ENCODE measurements at places on chromosomes 7 and 10.

GRCh38 chr7:2501947-2502646 lies 17.5 kb upstream of the LFNG start:
- H3K36me3 ChIP-seq = no peaks in the 10 kb centered on the region
- H3K4me3 ChIP-seq = no peak overlapping the region
- no peaks in the 10 kb centered on the region for H3K4me1 ChIP-seq
- no peak overlapping the region for H3K27ac ChIP-seq

GRCh38 chr10:22321156-22321923 lies 441 bp downstream of the BMI1 start:
- H3K27ac ChIP-seq = peak overlapping the region; percentile 35
- H3K4me3 ChIP-seq = peak overlapping the region; percentile 93
- peaks cover 33% of the 10 kb centered on the region for H3K27me3 ChIP-seq
- H3K4me1 ChIP-seq = peaks cover 21% of the 10 kb centered on the region
- DNase-seq = no peak
- H3K36me3 ChIP-seq = peaks cover 2% of the 10 kb centered on the region

DNA sequence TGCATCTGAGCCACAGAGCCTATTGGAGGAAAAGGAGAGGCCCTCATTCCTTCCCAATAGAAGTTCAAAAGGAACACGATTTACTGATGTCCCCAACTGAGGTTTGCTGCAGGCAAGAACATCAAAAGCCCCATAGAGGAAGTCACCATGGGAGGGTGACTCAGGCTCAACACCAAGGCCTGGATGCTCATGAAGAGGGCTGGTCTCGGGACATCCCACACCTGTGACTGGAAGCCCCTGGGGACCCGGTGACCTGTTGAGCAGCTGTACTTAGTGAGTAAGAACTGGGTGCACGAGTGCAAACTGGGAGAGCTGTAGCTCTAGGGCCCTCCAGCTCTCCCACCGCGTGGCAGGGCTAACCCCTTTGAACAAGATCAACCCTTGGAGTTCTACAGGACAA lies 38.0 kb downstream of the CYTH3 start:
- no peak overlapping the region for H3K27ac ChIP-seq
- H3K4me1 ChIP-seq = no peaks in the 10 kb centered on the region
- DNase-seq = no peak
- H3K4me3 ChIP-seq = no peak overlapping the region

DNA sequence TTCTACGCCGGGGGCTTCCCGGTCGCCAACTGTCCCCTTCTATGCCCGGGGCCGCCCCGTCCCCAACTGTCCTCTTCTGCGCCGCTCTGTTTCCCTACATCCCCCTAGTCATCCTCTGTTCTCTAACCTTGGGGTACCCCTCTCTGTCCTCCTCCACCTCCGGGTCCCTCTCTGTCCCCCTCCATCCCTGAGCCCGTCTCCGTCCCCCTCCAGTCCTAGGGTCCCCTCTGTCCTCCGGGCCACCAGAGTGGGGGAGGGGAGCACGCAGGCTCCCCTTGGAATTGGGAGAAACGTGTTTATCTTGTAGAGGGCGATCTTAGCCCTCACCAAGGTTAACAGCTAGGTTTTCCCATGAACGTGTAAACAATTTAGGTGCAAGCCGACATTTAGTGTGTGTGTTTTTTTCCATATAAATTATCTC lies 852 bp upstream of the KLF6 start:
- DNase-seq = no peak
- peak overlapping the region; percentile 60 for H3K4me3 ChIP-seq
- peaks cover 12% of the 10 kb centered on the region for H3K4me1 ChIP-seq

DNA sequence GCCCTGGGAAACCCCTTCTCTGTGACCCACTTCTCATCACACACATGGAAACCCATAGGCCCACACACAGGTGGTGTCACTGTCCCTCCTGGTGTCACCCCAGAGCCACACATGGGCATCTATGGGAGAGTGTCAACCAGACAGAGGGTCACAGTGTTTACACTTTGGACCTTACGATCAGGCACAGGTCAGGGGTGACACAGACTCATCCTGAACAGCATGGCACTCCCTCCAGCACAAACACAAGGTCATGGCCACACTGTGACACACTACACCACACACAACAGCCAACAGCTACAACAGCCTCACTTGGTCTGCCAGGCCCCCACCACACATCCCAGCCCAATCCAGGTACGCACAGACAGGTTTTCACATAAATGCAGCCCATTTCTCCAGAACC lies 6.2 kb downstream of the TLX1 start:
- no peak overlapping the region for H3K27ac ChIP-seq
- H3K27me3 ChIP-seq = peaks cover 95% of the 10 kb centered on the region
- H3K4me1 ChIP-seq = no peaks in the 10 kb centered on the region
- DNase-seq = no peak
- H3K36me3 ChIP-seq = no peaks in the 10 kb centered on the region

DNA sequence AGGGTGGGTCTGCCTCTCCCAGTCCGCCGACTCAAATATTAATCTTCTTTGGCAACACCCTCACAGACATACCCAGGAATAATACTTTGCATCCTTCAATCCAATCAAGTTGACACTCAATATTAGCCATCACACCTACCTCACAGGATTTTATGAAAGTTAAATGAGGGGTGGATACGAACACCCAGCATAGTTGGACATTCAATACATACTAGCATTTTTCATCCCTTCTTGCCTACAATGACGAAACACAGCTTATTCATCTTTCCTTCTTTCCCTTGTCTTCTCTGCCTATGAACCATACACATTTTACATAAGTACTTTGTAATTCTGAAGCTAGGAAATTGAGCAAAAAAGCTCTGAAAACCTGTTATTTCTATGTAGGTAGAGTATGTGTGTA lies 48.5 kb downstream of the EMX2 start:
- no peaks in the 10 kb centered on the region for H3K36me3 ChIP-seq
- H3K4me3 ChIP-seq = no peak overlapping the region
- no peaks in the 10 kb centered on the region for H3K27me3 ChIP-seq
- H3K4me1 ChIP-seq = no peaks in the 10 kb centered on the region

All from RWPE2 (cell line).